ENCODE measurements at places on chromosomes 12 and 14.

- DNase-seq = no peak
Observed at GRCh38 chr14:77979171-77979570, 179.3 kb downstream of the ADCK1 start.

GRCh38 chr12:18130851-18131250, 40.9 kb upstream of the RERGL start:
- no peak for DNase-seq

GRCh38 chr12:23950210-23950774, 822 bp upstream of the SOX5 start:
- no peak for DNase-seq

DNA sequence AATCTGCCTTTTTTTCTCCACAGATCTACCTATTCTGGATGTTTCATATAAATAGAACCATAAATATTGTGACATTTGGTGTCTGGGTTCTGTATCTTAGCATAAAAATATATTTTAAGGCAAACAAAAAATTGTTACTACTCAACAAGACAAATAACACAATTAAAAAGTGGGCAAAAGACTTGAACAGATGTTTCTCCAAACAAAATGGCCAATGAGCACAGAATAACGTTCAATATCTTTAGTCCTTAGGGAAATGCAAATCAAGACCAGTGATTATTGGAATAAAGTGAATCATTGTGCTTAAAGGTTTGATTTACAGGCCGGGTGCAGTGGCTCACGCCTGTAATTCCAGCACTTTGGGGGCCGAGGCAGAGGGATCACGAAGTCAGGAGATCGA, 1331.3 kb downstream of the AACS start:
- DNase-seq = no peak

GRCh38 chr12:124620606-124621295, 53.3 kb upstream of the NCOR2 start:
- DNase-seq = no peak
